ENCODE measurements at places on chromosomes 2 and 18.
A peak's percentile ranks its signal among the peaks of the same experiment; 100 is the strongest.

- no peak for DNase-seq
Observed at GRCh38 chr18:58249712-58250111, 205.7 kb downstream of the NEDD4L start.

DNA sequence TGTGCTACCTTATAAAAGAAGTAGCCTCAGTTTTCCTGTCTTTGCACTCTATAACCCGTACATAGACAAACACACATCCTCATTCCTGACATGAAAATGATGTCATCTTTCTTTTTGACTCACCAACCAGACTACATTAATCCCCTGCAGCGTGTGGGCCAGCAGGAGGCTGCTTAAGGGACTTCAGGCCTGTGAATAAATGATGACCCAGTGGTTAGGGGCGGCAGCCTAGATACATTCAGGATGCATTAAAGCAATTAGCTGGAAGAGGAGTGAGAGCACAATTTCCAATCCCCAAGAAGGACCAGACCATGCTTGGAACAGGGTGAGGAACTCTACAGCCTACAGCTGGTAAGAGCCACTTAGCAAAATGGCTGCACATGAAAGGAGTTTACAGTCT, 57.3 kb upstream of the KLF7 start:
- no peak for DNase-seq

- DNase-seq, result no peak
Observed at GRCh38 chr2:168032091-168032490, 215.3 kb downstream of the STK39 start.

- DNase-seq, result no peak
Observed at GRCh38 chr2:231934441-231935206, 8.4 kb upstream of the NPPC start.

DNA sequence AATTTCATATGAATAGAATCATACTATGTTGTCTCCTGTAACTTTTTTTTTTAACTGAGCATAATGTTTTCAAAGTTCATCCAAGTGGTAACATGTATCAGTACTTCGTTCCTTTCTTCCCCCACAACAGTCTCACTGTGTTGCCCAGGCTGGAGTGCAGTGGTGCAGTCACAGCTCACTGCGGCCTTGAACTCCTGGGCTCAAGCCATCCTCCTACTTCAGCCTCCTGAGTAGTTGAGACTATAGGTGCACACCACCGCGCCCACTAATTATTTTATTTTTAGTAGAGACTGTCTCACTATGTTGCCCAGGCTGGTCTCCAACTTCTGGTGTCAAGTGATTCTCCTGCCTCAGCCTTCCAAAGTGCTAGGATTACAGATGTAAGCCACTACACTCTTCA, 23.4 kb upstream of the TET3 start:
- DNase-seq, result no peak

GRCh38 chr2:9712263-9712662, 81.5 kb upstream of the YWHAQ start:
- peak; percentile 17 for DNase-seq

All from CD4-positive, alpha-beta T cell treated with Interleukin-6 at 100 ng/mL for 8 hours (primary cell).